Renal cortex interstitium (tissue), 15 donors: ENCODE measurements at places on chromosomes 13 and 19.

- no peak for DNase-seq
Observed at GRCh38 chr13:113538689-113539058, 45.9 kb upstream of the TFDP1 start.

GRCh38 chr19:4199699-4200293 is 17.3 kb downstream of the ANKRD24 start:
- no peak for DNase-seq

GRCh38 chr13:73174521-73175010 is 115.8 kb downstream of the KLF5 start:
- DNase-seq = no peak

GRCh38 chr19:21568816-21569493 is 63.6 kb downstream of the ZNF429 start:
- peak; percentile 96 for DNase-seq

DNA sequence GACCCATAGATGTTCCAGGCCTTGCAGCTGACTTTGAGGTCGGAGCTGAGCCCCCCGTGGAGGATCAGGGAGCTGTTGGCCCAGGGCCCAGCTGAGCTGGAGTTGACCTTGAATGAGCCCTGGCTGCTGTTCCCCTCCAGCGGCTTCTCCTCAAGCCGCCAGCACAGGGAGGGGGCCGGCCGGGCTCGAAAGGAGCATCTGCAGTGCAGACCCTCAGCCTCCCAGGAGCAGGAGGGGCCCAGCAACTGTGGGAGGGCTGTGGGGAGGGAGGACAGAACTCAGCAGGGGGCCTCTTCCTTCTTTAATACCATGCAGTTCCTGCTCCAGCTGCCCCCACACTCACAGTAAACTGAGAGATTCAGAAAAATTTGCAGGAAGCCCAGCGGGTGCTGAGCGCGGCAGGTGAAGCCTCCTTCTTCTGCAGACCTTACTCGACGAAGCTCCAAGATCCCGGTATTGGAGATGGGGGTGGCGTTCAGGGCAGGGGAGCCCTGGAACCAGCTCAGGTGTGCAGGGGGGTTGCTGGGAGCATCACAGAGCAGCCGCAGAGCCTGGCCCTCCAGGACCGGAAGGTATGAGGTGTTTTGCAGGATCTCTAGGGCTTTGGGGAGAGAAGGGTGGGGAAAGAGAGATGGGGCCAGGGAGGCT is 2.6 kb downstream of the SIGLEC5 start:
- no peak for DNase-seq

- DNase-seq = no peak
Observed at GRCh38 chr13:74530011-74530410, 395.8 kb upstream of the KLF12 start.

GRCh38 chr13:90928109-90928508 is 419.4 kb upstream of the MIR17HG start:
- no peak for DNase-seq

DNA sequence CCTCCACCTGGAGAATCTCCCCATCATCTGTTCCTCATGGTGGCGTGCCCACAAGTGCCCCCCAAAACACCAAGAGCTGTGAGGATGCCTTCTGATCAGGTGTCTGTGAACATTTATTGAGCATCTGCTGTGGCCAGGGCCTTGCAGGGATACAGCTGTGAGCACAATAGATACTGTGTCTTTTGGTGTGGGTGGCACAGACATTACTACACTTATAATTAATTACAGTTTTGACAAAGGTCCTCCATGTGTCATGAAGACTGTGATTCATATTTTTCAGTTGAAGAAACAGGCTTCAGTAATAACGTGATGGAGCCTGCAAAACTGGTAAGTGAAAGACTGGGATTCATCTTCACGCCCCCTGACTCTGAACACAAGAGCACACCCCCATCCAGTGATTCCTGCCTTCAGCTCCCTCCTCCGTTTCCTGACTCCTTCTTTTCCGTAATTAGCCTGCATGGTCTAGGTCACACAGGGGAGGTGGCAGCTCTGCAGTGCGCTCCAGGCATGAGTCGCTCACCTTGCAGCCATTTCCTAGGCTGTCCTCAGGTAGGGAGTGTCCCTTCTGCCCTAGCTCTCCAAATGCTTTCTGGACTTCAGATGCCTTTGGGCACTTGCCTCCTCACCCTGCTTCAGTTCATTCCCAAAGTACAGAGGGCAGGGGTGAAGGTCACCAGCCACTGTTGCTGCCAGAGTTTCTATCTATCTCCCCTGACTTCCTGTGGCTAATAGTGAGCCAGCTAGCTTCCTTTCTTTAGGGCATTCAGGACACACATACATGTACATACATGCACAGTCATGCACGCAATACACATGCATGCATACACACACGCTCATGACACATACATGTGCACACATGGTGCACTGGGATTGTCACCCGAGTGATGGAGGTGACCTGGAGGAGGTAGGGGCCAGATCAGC is 66.5 kb downstream of the SIAH3 start:
- DNase-seq = no peak

- no peak for DNase-seq
Observed at GRCh38 chr13:98445340-98446233, 131.3 kb downstream of the STK24 start.

GRCh38 chr13:50236898-50237318 is 221.7 kb downstream of the KCNRG start:
- no peak for DNase-seq

DNA sequence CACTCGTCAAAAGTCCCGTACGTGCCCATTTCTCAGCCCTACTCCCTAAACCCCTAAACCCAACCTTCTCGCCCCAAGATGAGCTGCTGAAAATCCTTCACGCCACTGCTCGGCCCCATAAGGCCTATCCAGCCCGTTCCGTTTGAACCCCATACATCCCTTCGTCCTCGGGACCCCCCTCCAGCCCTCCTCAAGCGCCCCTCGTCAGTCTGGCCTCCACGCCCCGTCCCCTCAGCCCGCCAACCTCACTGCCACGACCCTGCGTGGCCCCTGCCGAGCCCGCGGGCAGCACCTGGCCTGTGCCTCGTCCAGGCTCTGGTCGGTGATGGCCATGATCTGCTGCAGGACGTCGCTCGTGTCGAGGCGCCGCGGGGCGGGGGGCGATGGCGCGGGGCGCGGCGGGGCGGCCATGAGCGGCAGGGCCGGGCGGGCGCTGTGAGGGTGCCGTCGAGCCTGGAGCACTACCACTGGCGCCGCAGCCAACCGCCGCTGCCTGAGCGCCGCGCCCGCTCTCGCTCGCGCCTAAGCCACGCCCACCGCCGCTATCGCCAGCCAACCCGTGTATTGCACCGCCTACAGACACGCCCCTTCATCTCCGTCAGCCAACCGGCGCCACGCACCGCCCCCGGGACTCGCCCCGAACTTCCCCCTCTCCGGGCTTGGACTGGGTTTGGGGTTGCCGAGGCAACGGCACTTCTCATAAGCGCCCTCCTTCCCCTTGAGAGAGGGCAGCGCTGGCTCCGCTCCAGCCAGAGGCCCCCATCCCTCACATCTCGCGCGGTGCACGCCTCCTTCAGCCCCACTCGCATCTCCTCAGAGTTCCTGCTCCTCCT is at the start of gene PBX4:
TSS of gene PBX4 (minus strand) at position 469 of the 833 bp plus-strand sequence. CDS start at position 411, 58 bp downstream.
- peak; percentile 91 for DNase-seq

- no peak for DNase-seq
Observed at GRCh38 chr19:37872383-37872782, 34.0 kb downstream of the WDR87 start.

DNA sequence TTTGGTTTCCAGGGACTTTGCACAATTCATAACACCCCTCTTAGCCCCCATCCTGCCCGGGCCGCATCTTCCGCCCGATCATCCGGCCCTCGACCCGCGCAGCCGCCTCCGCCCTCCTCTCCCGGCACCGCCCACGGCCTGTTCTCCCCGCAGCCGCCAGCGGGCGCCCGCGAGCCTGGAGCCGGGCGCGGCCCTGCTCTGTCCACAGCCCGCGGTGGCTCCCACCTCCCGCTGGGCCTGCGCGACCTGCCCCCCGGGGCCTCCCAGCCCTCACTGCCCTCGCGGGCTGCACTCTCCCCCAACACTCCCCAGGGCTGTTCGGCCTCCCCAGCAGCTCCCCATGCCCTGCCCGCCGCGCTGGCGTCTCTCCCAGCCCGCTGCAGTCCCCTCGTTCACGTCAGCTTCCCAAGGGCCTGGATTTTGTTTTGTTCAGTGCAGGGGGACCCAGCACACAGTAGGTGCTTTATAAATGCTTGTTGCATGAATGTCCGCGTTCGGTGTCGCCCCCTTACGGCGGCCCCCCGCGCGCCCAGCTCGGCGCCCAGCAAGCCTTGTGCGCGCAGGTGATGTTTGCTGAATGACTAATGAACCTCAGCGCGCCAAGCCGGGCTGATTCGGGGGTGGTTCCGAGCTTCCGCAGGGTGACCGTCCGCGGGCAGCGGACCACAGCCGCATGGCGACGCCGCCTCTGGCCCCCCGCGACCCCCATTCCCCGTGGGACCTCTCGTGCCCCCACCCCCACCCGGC is 4.6 kb upstream of the APC2 start:
- no peak for DNase-seq
